CD4-positive, alpha-beta T cell treated with Interleukin-6 at 100 ng/mL for 8 hours (primary cell): ENCODE measurements at places on chromosomes 1 and 21.

- no peak for DNase-seq
Observed at GRCh38 chr1:91814448-91814847, 71.5 kb downstream of the TGFBR3 start.

DNA sequence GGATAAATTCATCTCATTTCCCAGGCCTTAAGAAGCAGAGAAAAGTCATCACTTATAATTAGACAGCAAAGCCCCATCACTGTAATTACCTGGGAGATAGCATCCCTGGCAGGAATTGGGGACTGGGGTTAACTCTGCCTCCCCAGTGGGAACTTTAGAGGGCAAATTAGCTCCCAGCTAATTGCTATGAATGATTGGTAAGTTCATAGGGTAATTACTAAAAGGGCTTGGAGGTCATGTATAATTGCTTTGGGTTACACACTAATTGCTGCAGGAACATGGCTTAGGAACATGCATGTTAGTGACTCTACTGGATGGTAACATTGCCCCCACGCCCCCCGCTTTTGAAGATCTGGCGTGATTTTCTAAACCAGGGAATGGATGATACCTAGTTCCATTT lies 64.8 kb downstream of the UBE2T start:
- DNase-seq, result no peak

DNA sequence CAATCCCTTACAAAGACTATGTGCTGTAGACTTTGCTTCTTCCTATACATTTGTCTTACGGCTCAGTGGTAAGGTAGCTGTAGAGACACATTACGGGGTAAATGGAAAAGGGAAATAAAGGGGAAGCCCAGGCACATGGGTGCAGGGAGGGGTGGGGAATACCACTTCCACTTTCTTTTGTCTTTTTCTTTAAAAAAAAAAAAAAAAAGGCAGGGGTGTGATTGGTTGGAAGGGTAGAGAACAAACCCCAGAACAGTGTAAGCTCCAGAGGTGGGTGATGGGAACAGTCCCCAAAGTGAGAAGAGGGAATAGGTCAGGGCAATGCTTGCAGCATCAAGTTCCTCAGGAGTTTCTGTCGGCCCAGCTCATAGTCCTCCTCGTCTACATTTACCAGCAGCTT lies 3.9 kb downstream of the NIT1 start:
- no peak for DNase-seq

DNA sequence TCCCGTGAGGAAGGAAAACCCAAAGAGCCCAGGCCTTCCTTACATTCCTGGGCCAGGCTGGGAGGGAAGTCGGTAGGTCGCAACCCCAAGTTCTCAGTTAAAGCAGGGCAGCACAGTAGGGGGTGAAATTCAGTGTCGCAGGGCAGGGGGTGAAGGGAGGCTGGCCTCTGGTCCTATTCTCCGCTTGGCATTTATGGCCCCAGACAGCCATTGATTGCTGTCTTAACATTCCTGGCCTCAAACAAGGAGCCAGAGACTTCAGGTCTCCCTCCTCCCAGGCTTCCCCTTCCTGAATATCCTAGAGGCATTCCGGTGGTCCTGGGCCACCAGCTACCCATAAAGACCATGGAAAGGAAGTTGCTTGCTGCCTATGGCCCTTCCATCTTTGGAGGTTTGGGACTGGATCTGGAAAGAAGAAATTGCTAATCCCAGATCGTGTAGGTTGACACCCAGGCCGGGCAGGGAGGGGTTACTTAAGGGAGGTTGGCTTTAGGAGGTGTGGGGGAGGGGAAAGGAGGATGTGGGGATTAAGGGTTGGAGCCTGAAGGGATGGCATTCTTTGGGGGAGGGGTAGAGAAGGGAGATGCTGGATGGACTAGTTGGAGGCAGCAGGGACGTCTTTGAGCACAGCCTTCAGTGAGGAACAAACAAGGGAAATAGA lies 1.7 kb downstream of the LIN28A start:
- no peak for DNase-seq

DNA sequence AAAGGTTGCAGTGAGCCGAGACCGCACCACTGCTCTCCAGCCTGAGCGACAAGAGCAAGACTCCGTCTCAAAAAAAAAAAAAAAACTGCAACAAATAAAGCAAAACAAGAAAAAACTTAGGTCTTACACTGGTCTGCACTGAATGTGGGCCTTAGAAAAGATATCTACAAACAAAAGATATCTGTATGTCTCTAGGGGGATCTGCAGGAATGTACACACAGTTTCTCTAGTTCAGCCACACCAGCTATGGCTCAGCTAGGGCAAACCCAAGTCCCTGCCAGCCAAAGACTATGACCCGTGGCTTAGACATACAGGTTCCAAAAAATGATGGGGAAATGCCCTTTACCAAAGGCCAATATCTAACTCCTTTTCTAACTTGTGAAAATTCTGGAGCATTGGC lies 202.4 kb upstream of the KAZN start:
- DNase-seq, result no peak
